ENCODE measurements at places on chromosomes 5 and 9.

GRCh38 chr5:411728-412127 is 31.2 kb upstream of the EXOC3 start:
- no peak for DNase-seq

GRCh38 chr9:37362430-37362829 is 60.1 kb upstream of the GRHPR start:
- DNase-seq, result no peak

DNA sequence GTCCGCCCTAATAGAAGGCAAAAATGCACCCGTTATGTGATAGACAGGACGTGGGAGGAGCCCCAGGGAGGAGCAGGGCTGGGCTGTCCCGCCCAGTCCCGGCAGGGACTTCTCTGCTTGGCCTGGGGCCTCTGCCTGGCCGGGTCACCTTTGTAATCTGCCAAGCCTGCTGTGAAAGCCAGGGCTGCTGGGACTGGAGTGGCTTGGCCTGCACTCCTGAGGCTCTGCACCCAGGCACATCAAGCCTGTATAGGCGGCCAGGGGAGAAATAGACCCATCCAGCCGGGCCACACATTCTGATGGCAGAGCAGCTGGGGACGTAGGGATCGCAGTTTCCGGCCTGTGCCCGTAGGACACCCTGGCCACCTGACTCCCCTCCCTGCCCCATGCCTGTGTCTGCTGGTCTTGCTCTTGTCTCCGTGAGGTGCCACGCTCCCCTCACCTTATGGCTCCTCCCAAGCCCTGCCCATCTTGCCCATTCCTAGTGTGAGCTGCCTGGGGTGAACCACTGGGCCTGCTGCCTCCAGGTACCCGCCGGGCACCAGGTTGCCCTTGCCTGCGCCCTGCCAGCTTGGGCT is 28.1 kb downstream of the DYNC2I2 start:
- no peak for DNase-seq

- no peak for DNase-seq
Measured at GRCh38 chr5:163565931-163566608, 60.7 kb downstream of the MAT2B start.

GRCh38 chr9:131635285-131635684 is 90.0 kb downstream of the PRRT1B start:
- peak; percentile 37 for DNase-seq

DNA sequence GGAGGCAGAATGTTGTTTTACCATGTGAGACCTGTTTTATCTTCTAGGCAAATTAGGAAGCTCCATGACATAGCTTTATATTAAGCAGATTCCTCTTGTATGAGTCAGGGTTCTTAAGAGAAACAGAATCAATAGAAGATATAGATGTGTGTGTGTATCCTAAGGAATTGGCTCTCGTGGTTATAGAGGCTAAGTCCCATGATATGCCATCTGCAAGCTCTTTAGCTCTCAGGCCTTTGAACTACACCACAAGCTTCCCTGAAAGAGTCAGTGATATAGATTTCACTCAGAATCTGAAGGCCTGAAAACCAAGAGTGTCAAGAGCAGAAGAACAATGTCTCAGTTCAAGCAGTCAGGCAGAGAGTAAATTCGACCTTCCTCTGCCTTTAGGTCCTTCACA is 365.8 kb upstream of the ZNF608 start:
- no peak for DNase-seq
